Stimulated activated CD8-positive, alpha-beta memory T cell treated with anti-CD3 and anti-CD28 coated beads, Interleukin-2, amount 100 ng/mL, for 1 hour (primary cell): ENCODE measurements at places on chromosomes 12 and 14.

GRCh38 chr12:2467447-2468195 lies 327.1 kb upstream of the FKBP4 start:
- DNase-seq = no peak

DNA sequence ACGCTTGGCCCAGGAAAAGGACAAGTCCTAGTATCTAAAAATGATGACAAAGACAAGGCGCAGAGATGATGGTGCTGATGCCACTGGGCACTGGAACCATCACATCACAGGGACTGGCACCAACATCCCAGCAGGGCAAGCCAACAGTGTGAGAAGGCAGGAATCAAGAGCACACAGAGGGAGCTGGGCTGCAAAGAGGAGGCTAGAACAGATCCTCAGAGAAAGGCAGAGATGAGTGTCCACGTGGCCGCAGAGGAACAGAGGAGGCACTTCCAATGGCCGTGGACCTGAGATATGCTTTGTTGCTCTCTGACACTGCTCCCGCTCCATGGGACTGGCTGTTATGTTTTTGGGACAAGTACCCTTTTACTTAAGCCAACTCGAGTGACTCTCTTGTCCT lies 17.9 kb downstream of the FOXN3 start:
- DNase-seq = no peak

DNA sequence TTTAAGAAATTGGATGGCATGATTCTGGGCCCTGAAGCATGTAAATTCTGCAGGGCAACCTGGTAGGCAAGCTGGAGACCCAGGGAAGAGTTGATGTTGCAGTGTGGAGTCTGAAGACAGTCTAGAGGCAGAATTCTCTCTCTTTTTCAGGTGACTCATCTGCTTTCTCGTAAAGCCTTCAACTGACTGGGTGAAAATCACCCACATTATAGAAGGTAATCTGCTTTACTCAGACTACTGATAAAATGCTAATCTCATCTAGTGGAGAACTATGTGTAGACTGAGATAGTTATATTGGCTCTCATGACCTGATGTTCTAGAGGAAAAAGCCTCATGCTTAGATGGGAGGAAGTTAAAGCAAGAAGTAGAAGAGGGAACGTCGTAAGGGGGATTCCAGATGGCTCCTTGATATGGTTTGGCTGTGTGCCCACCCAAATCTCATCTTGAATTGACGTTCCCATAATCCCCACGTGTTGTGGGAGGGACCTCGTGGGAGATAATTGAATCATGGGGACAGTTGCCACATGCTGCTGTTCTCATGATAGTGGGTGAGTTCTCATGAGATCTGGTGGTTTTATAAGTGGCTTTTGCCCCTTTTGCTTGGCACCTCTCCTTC lies 723.8 kb downstream of the BCL11B start:
- no peak for DNase-seq

GRCh38 chr14:72479461-72479931 lies 414.4 kb downstream of the DPF3 start:
- no peak for DNase-seq

- DNase-seq = no peak
These were observed 413 bp downstream of the LRP6 start for GRCh38 chr12:12266389-12266872.

DNA sequence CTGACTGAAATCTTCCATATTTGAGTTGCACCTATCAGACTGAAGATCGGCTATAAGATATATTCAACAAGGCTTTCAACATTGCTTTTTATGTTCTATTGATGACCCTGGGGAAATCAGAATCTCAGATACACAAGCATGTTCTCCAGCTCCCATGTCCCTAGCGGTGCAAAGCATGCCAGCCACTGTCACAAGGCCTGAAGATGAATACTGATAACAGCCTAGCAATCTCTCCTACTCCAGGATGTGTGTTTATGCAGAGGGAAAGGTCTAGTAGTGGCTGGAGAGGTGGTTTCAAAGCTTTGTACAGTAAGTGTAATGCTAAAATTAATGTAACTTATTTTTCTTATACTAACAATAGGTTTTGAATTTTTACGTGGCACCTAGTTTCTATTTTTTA lies 64.6 kb downstream of the SOX5 start:
- no peak for DNase-seq

GRCh38 chr12:68276402-68276930 lies 23.1 kb upstream of the IL22 start:
- no peak for DNase-seq

GRCh38 chr14:49633640-49634546 lies 1.2 kb downstream of the DNAAF2 start:
- peak; percentile 82 for DNase-seq

GRCh38 chr14:32470161-32470715 lies 141.1 kb downstream of the AKAP6 start:
- no peak for DNase-seq

DNA sequence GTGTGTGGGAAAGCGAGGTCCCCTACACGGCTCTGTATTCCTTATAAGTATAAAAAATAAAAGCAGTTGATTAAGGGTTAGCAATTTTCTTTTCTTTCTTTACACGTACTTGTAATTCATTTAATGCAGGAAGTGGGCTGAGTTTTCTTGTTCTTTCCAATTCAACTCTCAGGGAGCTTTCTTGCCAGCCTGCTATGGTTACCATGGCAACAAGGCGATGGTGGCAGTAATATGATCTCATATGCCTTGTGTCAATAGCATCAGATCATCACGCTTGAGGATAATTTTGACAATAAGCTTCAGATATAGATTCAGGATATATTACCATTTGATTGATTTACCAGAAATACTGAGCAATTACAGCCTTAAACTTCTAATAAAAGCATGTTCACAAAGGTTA lies 466.5 kb downstream of the APAF1 start:
- DNase-seq = no peak

DNA sequence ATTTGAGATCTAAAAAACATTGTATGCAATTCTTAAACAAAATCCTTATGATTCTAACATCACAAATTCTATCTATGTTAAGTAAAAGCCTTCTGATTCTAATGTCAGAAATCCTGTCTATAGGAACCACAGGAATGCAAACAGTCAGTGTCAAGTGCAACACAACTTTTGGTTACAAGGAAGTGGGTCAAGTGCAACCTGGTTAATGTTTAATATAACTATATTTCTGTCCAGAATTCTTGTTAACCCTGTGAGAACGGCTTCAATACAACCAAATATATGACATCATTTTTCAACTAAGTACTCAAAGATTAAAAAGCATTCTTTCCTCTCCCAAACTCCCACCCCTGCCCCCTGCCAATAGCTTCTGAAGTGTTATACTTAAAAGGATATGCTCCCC lies 107.9 kb upstream of the PLEKHA5 start:
- no peak for DNase-seq

DNA sequence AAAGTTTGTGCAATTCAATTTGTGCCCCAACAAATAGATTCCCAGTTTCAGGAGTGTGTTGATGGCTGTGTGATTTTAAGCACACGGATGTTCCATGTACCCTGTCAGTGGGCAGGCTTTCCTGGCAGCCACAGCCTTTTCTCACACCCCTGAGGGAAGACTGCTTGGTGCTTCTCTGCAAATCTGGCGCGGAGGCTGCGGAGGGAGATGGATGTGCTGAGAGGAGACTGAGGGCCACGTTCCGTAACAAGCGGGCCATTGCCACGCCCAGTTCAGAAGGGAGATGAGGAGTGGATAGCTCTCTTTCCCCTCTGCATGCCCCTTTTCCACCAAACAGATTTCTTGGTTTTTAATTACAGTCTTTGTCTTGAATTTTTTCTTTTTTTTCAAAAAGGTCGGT lies 89.1 kb downstream of the BEGAIN start:
- no peak for DNase-seq

GRCh38 chr12:2291182-2291832 lies 238.5 kb downstream of the CACNA1C start:
- DNase-seq = no peak

GRCh38 chr14:69543341-69544115 lies 31.1 kb downstream of the CCDC177 start:
- peak; percentile 4 for DNase-seq

DNA sequence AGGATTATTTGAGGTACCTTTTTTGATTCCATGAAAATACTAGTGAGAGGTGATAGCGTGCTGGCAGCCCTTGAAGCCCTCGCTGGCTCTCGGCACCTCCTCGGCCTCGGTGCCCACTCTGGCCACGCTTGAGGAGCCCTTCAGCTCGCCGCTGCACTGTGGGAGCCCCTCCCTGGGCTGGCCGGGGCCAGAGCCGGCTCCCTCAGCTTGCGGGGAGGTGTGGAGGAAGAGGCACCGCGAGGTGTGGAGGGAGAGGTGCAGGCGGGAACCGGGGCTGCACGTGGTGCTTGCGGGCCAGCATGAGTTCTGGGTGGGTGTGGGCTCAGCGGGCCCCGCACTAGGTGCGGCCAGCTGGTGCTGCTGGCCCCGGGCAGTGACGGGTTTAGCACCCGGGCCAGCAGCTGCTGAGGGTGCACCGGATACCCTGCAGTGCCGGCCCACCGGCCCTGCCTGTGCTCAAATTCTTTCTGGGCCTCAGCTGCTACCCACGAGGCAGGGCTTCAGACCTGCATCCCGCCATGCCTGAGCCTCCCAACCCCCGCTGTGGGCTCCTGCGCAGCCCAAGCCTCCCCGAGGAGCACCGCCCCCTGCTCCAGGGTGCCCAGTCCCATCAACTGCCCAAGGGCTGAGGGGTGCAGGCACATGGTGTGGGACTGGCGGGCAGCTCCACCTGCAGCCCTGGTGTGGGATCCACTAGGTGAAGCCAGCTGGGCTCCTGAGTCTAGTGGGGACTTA lies 7.4 kb downstream of the MOK start:
- no peak for DNase-seq

- no peak for DNase-seq
These were observed 14.0 kb upstream of the CRY1 start for GRCh38 chr12:107107381-107107780.

GRCh38 chr12:69338120-69338859 lies 9.9 kb upstream of the LYZ start:
- no peak for DNase-seq

GRCh38 chr12:139585-139984 lies 73.0 kb downstream of the IQSEC3 start:
- no peak for DNase-seq

DNA sequence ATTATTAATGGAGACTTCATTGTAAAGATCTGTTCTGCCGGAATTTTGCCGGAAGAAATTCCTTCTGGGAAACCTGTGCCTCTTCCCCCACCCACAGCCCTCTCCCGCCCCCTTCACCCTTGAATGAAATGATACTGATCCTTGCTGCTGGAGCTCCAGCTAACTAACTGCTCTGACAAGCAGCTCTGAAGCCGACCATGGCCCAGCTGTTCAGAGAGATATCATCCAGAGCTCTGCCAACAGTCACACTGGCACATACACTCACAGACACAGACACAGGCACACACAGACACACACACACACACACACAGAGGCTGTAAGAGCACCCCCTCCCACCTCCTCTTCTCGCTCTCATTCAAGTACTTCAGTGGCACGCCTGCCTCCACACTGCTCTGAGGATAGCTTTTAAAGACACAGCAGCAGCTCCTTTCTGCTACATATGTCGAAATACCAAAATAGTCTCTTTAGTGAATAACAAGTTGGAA lies 88.6 kb downstream of the R3HDM2 start:
- no peak for DNase-seq

- DNase-seq = peak; percentile 87
These were observed at the start of gene EFCAB11 for GRCh38 chr14:89954070-89955021. Gene EFCAB11, minus strand, starts transcription at chr14:89954730. Its CDS starts 70 bp downstream, at chr14:89954660.

DNA sequence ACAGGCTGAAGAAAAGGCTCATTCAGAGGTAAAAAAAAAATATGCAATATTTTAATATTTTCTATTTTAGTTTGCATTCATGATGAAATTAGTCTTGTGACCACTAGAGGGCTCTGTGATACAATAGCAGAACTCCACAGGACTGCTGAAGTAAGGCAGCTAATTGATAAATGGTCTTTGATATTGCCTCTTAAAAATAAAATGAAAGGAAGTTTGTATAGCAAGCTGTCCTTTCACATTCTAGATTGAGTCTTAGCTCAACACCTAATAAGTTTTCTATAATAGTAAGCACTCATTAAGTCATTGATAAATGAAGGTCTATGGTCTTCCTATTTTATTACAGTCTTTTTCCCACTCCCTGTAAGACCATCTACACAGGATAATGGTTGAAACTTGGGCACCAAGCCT lies 315.7 kb downstream of the NAV3 start:
- no peak for DNase-seq

DNA sequence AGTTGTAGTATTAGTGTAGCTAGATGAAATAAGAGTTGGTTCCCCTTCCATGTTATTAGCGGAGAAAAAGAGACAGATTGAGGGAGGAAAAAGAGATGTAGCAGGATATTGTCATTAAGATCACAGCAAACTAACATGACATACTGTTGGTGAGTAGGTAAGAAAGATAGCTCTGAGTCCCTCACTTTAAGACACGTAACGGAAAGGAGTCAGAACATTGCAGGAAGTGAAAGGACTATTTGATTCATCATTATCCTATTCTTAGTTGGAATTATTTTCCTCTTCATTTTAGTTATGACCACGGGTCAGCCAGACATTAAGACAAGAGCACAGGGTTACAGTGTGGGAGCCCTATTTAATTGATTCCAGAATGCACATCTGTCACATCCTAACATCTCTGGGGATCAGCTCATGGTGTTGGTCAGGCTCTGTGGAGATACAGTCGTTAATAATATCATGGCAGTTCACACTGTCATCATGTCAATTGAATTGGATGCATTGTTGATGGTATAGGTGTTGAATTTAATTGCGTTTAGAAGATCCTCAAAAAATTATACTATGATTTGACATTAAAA lies 55.0 kb downstream of the TMX1 start:
- no peak for DNase-seq

DNA sequence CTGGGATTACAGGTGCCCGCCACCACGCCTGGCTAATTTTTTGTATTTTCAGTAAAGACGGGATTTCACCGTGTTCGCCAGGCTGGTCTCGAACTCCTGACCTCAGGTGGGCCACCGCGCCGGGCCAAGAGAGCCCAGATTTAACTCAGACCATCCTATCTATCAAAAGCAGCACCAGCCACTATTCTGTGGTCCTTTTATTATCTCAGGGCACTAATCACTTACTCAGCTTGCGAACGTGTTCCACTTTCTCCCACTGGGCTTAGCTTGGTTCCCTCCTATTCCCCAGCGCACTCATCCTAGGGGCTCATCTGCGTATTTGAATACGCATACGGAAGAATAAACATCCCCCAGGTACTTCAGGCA lies 16.2 kb upstream of the AACS start:
- no peak for DNase-seq

- no peak for DNase-seq
These were observed 693 bp upstream of the RIMKLB start for GRCh38 chr12:8697120-8697475.

- DNase-seq = no peak
These were observed 75.9 kb downstream of the CCDC92 start for GRCh38 chr12:123896767-123897166.

DNA sequence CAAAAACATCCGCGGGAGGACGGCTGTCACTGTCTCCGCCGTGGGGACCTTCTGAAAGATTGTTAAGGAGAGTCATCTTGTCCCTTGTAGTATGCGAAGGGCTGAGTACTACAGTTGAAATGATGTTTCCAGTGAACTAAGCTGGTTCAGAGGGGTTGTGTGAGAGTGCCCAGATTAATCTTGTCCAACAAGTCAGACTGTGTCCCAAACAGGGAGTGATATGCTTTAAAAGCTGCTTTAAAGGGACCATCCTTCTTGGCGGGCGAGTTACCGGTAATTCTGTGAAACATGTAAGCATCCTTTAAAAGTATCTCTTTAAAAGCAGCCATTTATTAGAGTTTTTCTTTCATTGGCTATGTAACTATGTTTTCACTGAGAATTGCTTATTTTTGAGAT lies 1.1 kb downstream of the WDR20 start:
- no peak for DNase-seq

GRCh38 chr12:18861287-18861858 lies 123.5 kb downstream of the CAPZA3 start:
- no peak for DNase-seq

GRCh38 chr12:84058136-84058535 lies 854.5 kb downstream of the SLC6A15 start:
- no peak for DNase-seq

GRCh38 chr12:124909831-124910560 lies 4.5 kb downstream of the UBC start:
- DNase-seq = no peak
